ENCODE measurements at places on chromosomes 5 and 9. TPM values are rescaled to one million over a fixed set of nuclear protein-coding genes. Genes with fewer than 3 reads are reported as not detected.

DNA sequence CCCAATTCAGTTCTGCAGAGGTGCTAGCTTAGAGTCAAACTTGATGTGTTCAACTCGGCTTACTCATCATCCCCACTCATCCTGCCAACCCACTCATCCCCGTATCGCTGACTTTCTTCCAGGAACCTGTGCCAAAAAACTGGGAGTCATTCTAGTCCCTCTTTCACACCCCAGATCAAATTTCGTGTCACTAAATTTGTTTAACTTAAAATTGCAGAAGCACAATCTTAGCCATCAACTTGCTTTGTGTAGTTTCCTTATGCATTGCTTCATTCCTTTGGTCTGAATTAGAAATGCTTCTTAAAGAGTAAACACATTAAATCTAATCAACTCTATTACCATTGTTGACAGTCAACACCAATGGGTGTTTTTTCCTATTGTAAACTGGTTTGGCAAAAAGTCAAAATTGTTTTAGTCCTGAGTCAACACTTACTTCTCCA, 162.4 kb downstream of the TTC39B start:
- no peak for DNase-seq

DNA sequence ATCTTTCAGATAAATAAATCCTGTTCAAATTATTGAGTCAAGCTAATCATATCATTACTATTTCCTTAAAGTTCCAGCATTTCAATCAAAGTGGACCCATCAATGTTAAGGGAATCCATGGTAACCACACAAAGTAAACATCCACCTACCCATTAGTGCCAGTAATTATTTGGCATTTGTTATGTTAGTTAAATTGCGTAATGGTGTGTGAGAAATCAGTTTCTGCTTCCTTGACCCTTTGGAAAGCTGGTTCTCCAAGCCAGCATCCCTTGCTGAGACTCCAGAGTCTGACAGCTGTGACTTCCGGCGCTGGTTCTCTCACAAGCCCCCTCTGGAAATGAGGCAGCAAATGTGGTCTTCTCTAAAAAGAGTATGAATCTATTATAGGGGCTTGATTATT, 308.6 kb upstream of the EFNA5 start:
- no peak for DNase-seq

DNA sequence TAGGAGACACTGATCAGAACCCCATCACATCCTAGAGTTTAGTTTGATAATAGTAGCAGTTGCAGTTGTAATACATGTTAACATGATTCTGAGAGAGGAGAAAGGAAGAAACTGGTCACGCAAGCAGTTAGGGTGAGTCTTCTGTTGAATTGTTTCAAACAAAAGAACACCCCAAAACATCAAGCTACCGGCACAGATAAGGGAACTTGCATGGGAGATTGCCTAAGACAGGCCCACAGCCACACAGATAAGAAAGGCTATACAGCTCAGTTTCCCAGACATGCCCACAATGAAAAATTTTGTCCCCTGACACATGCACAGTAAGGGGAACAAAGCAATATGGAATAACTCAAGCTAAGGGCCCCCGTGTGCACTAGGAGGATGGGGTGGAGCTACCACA, 15.9 kb downstream of the HSPB3 start:
- no peak for DNase-seq

- no peak for DNase-seq
Observed at GRCh38 chr9:77221431-77221830, 44.1 kb downstream of the VPS13A start.

GRCh38 chr5:142475102-142475513, 150.3 kb upstream of the SPRY4 start:
- DNase-seq: no peak

GRCh38 chr5:150044329-150044681, 42.0 kb downstream of the CSF1R start:
- no peak for DNase-seq

GRCh38 chr5:116076496-116076895, 8.3 kb upstream of the COMMD10 start:
- peak; percentile 11 for DNase-seq

DNA sequence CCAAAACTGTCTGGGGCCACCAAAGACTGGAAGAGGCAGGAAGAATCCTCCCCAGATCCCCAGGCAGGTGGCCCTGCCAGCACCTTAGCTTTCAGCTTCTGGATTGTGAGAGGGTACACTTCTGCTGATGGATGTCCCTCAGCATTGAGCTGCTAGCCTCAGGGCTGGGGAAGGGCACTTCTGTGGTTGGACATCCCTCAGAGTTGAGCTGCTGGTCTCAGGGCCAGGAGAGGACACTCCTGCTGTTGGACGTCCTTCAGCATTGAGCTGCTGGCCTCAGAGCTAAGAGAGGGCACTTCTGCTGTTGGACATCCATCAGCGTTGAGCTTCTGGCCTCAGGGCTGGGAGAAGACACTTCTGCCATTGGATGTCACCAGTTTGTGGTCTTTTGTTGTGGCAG, 83.8 kb upstream of the FCN1 start:
- no peak for DNase-seq

DNA sequence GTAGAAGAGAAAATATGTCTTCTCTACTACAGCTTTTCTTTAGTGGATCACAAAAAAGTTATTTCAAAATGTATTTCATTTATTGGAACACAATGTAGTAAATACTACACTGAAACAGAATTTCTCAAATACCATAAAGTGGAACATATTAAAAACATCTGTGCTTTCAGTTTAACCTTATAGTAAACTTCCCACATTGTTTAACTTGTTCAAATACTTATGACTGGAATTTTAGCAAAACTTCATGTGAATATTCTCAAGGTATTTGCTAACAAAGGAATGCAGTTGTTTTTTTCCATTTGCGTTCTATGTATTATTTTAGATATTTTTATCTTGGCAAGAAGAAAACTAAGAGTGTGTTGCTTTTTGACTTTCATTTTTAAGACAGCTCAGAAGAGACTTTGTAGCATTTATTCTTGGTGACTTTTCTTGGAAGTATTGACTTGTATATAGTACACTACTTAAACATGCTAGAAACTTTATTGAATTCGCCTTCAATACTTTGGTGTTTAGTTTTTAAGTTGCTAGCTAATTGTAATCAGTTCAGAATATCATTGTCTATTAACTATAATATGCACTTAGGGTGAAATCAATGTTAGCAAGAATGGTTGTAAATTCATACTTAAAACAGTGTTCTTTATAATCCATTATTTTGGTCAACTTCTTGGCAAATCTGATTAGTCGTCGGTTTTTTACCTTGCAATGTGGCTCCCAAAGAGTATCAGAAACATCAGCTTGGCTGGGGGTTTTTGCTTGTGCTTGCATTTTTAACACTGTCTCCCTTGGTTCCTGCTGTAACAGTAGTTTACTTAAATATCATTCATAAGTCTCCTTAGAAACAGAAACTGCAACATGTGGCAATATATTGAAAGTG, 5.0 kb upstream of the RHOBTB3 start:
- DNase-seq: no peak

GRCh38 chr5:81837667-81838306, 86.9 kb upstream of the SSBP2 start:
- no peak for DNase-seq

DNA sequence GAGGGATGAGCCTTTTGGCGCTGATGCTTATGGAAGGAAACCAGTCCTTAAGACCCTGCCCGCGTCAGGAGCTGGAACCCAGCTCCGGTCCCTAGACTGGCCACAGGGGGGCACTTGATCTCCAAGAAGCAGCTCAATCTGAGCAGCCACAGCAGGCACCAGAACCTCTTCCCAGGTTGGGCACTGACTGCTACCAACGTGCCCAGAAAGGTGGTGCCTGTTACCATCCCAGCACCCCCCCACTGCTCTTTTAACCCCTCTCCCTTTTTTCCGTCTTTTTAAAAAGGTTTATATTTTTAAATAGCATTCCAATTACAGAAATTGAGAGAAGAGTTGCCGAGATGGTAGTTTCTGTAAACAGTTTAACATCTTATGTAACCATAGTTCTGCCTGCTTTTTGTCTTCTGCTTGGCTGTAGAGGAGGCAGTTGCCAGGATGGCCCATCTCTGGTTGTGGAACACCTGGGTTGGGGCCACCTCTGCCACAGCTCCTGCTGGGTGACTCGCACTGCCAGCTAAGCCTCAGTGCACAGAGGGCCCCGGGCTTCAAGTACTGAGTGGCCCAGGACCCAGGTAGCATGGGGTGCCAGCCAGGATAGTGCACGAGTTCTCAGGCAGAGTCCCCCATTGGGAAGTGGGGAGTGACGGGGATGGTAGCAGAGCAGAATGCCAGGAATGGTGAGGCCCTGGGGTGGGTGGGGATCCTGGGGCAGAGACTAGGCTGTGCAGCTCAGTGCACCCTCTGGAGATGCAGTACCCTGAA, 62.8 kb downstream of the PFDN1 start:
- DNase-seq: peak; percentile 67

DNA sequence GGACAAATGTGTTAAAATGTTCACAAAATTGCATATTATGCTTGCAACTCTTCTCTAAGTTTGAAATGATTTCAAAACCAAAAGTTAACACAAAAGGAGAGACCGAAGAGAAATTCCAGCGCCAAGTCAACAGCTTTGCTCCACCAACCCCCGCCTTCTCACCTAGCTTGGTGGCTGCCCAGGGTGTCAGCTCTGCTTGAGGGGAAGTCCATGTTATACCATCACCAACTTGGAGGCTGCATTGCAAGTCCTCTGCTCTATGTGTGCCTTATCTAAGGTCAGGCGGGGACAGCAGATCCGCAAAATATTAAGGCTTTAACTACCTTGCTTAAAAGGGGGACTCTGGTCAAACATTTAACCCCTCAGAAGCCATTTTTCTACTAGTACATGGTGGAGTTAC, 14.6 kb downstream of the CCNJL start:
- DNase-seq: no peak

DNA sequence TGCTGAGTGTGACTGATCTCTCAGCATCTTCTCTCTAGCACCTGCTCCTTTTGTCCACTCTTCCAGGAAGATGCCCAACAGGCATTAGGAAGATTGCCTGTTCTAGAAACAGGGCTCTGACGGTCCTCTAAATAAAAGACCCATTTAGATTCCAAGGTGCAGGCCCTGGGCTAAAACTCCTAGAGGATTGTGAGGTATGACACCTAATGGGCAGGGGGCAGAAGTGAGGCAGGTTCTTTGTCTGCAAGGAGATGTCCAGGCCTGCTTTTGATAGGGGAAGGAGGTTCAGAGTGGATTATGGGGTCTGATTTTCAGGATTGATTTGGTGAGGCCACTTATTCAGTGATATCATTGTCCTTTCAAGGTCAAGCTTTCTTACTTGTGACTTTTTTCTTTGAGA, 140.8 kb upstream of the TRPC7 start:
- no peak for DNase-seq

GRCh38 chr9:2681981-2682380, 35.3 kb upstream of the KCNV2 start:
- DNase-seq: no peak

- DNase-seq: no peak
Observed at GRCh38 chr5:170857066-170857465, 4.8 kb upstream of the RANBP17 start.

- no peak for DNase-seq
Observed at GRCh38 chr5:12885018-12885417, 980.8 kb upstream of the CTNND2 start.

DNA sequence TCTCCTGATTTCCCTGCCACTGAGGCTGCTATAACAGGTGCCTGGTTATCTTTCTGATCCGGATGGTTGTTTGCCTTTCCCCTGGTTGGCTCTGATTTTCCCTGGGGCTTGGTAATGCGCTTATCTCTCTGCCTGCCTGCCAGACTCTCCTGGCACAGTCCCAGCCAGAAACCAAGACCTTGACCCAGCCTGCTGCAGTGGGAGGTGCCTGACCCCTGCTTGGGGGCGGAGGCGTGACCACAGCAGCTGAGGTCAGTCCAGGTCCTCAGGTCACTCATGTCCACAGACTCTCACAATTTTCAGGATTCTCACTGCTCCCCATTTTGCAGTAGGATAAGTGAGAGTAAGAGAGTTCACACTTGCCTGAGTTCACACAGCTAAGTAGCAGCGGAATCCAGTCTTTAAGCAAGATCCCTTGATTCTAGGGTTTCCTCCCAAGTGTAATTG, 24.4 kb upstream of the SYNPO start:
- DNase-seq: no peak

DNA sequence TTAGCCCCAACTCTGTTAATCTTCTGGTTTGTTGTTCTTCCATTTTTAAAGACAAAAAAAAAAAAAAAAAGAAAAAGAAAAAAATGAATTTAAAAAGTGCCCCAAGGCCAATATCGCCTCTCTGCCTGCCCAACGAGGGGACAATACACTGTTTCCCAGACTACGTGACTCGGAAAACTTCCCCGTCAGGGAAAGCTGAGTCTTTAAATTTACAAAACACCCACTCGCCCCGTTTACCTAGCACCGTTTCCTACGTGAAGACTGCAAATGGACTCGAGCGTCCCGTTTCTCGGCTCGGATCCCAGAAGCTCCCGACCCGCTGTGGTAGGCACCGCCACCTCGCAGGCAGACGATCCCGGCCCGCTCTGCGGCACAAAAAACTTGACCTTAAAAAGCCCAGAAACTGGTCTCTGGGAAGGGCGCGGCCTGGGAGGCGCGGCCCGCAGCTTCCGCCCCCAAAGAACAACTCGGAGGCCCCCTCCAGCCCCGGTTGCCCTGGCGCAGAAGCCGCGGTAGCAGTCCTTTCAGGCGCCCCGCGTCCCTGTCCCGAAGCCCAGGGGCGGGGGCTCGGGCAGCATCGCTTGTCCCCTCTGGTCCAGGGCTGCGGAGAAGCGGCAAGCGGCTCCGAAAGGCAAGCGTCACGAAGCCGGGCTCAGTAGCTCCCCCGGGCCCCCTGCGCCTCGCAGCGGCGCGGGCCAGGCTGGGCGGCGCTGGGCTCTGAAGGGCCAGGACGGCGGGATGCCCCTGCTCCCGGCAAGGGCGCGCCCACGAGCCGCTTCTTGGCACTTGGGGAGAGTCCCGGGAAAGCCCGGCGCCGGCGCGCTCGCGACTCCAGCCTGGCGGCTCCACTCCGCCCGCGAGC, at the start of gene GCNT4:
GCNT4 (minus strand) TSS at position 367 of the 862 bp plus-strand sequence. CDS start 22,521 bp downstream, outside the sequence.
- DNase-seq: peak; percentile 59

- DNase-seq: no peak
Observed at GRCh38 chr5:163260961-163261360, 176.4 kb upstream of the CCNG1 start.

- peak; percentile 92 for DNase-seq
Observed at GRCh38 chr5:188488-189481, 2.5 kb upstream of the LRRC14B start.

GRCh38 chr9:13443346-13444244, 164.1 kb upstream of the MPDZ start:
- DNase-seq: no peak

The GPR21 gene
- total RNA-seq: 1.6 TPM

The ADGRV1 gene
- 0.21 TPM for total RNA-seq

The C5 gene
- total RNA-seq: 1.9 TPM

The TAF11L6 gene
- not detected for total RNA-seq

The ARSI gene
- not detected for total RNA-seq

The FSTL4 gene
- not detected for total RNA-seq

The SEMA6A gene
- total RNA-seq: 0.23 TPM

The DNAJC21 gene
- 64.0 TPM for total RNA-seq

The IFNK gene
- not detected for total RNA-seq

The MAMDC4 gene
- total RNA-seq: 11.7 TPM

The PHYHD1 gene
- total RNA-seq: 1.1 TPM

The OSMR gene
- total RNA-seq: 0.10 TPM

The MELK gene
- total RNA-seq: 47.4 TPM

The ANKRD20A1 gene
- total RNA-seq: 6.3 TPM

The DIRAS2 gene
- not detected for total RNA-seq
